ENCODE measurements at places on chromosomes 4 and X.

DNA sequence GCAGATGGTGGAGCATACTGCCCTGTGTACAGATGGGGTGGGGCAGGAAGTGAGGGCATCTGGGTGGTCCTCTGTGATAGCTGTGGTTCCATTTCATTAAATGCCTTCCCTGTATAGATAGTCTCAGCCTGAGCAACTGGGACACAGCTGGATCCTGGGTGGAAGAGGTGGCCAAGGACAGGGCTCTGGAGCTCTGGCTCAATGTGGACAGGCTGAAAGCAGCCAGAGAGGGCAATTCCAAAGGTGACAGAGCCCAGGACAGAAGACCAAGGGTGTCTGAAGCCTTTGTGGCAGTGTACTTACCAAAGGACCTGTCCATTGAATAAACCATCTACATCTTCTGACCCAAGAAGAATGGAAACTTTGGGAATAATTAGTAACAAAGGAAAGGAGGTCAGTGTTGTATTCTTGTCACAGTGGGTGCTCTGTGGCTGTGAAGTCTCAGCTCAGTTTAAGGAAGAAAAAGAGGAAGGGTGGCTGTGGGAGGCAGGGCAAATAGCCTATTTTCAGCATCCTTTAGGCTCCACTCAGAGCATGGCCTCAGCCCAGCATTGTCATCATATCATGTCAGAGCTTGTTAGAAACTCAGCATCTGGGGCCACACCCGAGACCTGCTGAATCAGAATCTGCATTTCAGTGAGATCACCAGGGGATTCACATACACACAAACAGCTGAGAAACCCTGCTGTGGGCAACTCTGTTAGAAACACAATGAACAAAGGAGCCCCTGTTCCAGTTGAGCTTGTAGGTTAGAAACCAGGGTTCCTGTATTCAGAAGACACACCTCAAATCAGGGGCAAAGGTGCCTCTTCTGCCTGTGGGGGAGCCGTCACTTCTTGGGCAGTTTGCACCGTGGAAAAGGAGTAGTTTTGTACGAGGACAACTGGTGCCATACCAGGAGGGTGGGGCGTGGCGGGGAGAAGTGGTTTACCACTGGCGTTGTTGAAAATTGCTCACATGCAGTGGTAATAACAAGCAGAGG lies 168.6 kb downstream of the PTTG2 start:
- DNase-seq, result peak; percentile 89
- peaks cover 19% of the 10 kb centered on the region for H3K4me1 ChIP-seq
- no peaks in the 10 kb centered on the region for H3K27me3 ChIP-seq
- no peaks in the 10 kb centered on the region for H3K36me3 ChIP-seq
- no peak overlapping the region for H3K4me3 ChIP-seq

- DNase-seq, result no peak
- no peak overlapping the region for H3K27ac ChIP-seq
- no peak overlapping the region for H3K4me3 ChIP-seq
- H3K36me3 ChIP-seq, result no peaks in the 10 kb centered on the region
Measured at GRCh38 chr4:178937130-178937529, 1494.9 kb upstream of the AGA start.

- H3K4me3 ChIP-seq, result no peak overlapping the region
- H3K27me3 ChIP-seq, result no peaks in the 10 kb centered on the region
- DNase-seq, result no peak
- no peaks in the 10 kb centered on the region for H3K36me3 ChIP-seq
- no peak overlapping the region for H3K27ac ChIP-seq
Measured at GRCh38 chr4:166896254-166896653, 338.0 kb downstream of the SPOCK3 start.

DNA sequence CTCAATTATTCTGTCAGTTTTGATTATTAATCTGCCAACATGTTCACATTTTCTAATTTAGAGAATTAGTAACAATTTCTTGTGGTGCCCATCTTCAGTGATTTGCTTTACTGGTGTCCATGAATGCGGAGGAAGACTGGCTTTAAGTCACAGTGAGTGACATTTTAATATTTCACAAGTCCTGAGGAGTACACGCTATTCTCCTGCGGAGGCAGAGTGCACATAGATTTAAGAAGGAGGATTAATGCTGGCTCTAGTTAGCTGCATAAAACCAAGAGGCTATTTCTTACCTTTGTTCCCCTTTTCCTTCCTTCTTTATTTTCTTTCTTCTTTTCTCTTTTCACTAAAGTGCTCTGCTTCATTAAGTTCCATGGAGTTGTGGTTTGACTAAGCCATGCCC lies 495.2 kb upstream of the IGFBP7 start:
- H3K4me1 ChIP-seq, result no peaks in the 10 kb centered on the region
- H3K27me3 ChIP-seq, result no peaks in the 10 kb centered on the region
- H3K27ac ChIP-seq, result no peak overlapping the region
- H3K4me3 ChIP-seq, result no peak overlapping the region

DNA sequence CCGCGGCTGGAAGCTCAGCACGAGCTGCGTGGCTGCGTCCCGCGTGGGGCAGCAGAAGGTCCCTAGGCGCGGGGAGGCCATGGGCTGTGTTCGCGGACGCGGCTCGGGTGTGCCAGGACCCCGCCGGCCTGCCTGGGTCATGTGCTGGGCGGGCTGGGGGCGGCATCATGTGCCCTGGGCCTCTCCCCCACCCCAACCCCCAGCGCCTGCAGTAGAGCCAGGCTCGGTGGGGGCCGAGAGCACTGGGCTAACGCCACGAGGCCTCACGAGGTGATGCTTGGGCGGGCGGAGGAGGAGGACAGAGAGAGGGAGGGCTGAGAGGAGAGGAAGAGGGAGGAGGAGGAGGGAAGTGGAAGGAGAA lies at the start of gene GPR143:
GPR143 (minus strand) TSS at position 111 of the 361 bp plus-strand sequence; CDS start at position 81, 30 bp downstream.
- H3K36me3 ChIP-seq, result no peaks in the 10 kb centered on the region
- no peak for DNase-seq
- H3K4me3 ChIP-seq, result no peak within 1 kb of the TSS
- no peak within 1 kb of the TSS for H3K27ac ChIP-seq

- H3K4me3 ChIP-seq, result no peak overlapping the region
- H3K36me3 ChIP-seq, result 0 out of 2 replicates have a peak, but pooled peaks cover 2% of the 10 kb centered on the region
- H3K27ac ChIP-seq, result no peak overlapping the region
- H3K27me3 ChIP-seq, result no peaks in the 10 kb centered on the region
Measured at GRCh38 chrX:102833136-102833535, 103.9 kb upstream of the RAB40AL start.
